Stimulated activated naive CD8-positive, alpha-beta T cell treated with anti-CD3 and anti-CD28 coated beads, Interleukin-15, amount 100 ng/mL, for 72 hours (primary cell): ENCODE measurements at places on chromosomes 12 and 14.

- no peak for DNase-seq
Observed at GRCh38 chr14:101017806-101018560, 114.5 kb upstream of the RTL1 start.

DNA sequence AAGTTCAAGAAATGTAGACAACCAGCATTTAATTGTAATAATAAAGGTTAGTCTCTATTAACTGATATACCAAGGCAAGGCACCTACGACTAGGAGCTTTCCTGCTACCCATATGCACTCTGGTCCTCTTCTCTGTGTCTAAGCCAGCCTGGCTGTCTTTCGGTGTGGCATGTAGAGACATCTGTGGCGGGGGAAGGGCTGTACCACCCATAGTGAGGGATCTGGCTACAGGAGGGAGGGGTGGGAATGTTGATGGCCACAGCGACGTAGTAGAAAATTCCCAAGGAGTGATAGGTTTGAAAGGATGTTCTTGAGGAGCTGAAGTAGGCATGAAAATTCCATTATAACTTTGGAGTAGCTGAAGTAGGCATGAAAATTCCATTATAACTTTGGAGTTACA, 344.2 kb downstream of the ATP23 start:
- DNase-seq: no peak

- DNase-seq: no peak
Observed at GRCh38 chr14:81342850-81343580, 57.1 kb downstream of the STON2 start.

DNA sequence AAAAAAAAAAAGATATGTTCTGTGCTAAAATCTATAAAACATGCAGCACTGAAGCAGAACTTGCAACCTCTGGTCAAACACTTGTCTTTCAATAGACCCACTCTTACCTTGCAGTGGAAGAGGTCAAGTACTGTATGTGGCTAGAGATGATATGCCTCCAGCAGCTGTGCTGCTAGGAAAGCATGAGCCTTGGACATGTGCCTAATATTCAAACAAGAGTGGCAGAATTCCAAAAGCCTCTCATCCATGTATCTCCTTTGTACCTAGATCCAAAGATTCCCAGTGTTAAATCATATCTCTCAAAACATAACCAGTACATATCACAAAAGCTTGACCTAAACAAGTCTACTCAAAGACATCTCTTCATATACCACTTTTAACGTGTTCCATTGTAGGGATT, 105.0 kb upstream of the CPNE8 start:
- DNase-seq: no peak

DNA sequence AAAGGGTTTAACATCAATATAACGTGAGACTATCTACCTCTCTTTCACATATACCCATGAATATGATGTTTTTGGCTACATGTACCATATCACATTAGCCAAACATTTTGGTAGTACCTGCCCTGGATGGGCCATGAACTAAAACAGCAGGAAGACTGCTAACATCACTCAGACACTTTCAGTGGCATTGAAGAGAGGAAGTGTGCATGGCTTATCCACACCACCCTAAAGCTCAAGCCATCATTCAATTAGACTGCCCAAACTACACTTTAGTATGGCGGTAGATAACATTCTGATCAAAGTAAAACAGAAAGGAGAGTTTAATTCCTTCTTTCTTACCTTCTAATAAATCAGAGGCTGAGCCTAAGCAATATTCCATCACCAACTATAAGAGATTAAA, 103.0 kb downstream of the PEBP1 start:
- no peak for DNase-seq

- DNase-seq: no peak
Observed at GRCh38 chr12:26032290-26032689, 73.8 kb downstream of the RASSF8 start.

DNA sequence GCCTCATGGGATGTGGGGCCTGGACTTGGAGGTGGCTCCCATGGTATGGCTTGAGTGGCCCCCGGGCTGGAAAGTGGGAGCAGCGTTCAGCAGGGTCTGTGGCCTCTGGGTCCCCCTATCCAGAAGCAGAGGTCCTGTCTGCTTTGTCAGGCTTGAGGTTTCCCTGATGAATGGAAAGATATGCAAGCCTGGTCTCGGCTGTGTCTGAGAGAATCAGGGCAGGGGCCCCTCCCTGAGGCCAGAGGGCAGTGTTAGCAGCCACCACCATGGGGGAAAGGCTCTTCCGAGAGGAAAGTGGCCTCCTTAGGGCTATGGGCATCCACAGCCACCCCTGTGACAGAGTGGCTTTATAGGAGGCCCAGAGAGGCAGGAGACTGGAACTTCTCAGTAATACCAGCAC, 128.2 kb downstream of the VRK1 start:
- no peak for DNase-seq

- no peak for DNase-seq
Observed at GRCh38 chr14:63051992-63052391, 6.7 kb upstream of the KCNH5 start.

- no peak for DNase-seq
Observed at GRCh38 chr14:64801800-64802199, 77.9 kb downstream of the SPTB start.

GRCh38 chr12:53820514-53821306, 68.9 kb upstream of the CISTR start:
- DNase-seq: no peak

GRCh38 chr12:24121911-24122310, 172.4 kb upstream of the SOX5 start:
- no peak for DNase-seq

DNA sequence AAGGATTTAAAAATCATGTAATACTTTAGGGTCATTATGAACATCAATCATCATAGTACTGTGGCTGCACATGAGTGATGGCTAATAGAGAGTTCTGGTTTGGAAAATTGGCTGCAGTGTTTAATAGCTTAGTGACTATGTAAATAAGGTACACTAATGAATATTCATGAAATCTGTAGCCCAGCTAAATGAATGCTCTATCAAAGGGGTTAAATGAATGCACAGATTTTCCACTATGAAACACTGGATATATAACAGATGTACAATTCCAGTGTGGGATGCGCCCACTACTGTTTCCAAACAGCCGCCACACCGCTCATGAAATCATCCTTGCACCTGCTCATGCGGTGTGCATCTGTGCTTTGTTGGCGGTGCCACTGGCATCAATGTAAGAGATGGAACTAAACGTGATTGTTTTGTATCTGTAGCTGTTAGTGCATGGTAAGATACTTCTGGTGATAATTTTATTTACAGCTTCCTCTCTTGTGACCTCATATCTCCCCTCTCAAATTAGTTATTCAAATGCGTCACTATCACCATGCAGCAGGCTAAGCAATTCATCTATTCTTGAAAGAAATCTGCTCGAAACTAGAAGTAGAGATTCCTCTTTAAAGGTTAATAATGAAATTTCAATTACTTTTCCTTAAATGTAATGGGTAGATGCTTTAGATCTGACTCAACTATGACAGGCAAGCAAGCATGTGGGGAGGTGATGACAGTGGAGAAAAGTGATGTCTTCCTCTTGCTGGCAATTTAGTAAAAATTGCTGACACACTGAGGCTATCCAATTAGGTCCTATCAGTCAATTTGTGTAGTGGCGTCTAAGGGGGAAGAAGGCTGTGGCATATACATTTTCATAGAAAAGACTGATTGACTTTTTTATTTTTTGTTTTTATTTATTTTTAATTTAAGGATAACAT, 433.6 kb downstream of the AEBP2 start:
- DNase-seq: no peak
